ENCODE measurements at places on chromosomes 4 and X. TPM values are rescaled to one million over a fixed set of nuclear protein-coding genes. Genes with fewer than 3 reads are reported as not detected.

DNA sequence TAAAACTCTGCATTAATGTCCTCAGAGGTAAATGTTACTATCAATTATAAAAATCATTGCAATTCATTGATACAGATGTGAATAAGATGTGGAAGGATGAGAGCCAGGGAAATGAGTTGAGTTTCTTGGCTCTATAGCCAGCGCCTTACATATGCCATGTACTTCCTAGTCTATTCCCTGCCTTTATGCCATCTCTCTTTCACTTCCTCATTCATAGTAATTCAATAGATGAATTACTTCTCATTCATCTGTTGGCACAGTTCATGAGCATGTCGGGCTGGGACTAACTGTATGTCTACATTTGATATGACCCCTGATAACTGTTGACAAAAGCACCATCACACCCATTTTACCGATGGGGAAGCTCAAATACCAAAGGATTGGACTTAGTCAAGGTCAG, 55.7 kb downstream of the LNX1 start:
- no peak for DNase-seq

The TSPAN7 gene
- total RNA-seq, result 0.08 TPM

The TLL1 gene
- not detected for total RNA-seq

- no peak for DNase-seq
Measured at GRCh38 chrX:2910109-2910508, 19.0 kb downstream of the ARSD start.

DNA sequence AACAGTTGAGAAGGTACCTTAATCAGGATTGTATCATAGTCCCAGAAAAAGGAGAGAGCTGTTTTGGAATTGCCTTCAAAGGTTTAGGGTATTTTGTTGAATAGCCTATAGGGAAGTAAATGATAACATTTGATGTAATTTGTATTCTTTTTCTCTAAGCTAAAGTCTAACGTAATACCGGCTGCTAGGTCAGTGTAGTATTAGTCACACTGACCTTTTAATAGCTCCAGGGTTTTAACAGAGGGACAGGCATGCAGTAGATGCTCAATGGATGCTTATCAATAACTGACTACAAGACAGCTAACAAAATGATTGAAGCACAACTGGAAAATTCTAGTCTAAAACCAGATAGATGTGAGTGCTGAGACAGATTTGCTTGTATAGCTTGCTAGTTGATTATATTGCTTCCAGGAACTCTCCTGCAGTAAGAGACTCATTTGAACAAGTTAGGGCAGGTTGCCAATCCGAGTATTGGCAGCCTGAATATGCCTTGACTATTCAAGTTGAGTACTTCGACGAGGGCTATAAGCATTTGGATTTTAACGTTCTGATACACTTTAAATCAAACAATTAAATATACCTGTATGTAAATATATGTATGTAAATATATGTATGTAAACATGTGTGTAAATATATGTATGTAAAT, 16.5 kb upstream of the PNPLA4 start:
- DNase-seq, result no peak

GRCh38 chr4:145076469-145076855, 21.5 kb downstream of the ANAPC10 start:
- no peak for DNase-seq

DNA sequence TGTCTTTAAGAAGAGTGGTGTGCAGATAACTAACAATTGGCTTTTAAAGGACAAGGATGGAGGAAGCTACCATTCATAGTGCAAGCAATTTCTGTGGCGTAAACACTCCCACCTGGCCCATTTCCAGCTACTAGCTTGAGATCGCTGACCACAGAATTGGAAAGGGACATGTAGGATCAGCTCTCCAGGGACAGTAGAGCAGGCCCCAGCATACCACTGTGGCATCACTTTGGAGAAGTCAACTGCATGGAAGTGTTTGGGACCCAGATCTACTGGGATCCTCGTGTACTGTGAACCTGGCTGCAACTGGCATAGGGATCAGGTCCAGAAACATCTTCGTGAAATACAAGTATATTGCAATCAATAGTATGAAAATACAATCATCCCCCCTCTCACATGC, 515.0 kb downstream of the INPP4B start:
- DNase-seq, result no peak

- DNase-seq, result no peak
Measured at GRCh38 chrX:148728901-148729300, 228.5 kb downstream of the AFF2 start.

- no peak for DNase-seq
Measured at GRCh38 chr4:188414441-188414840, 275.2 kb downstream of the TRIML1 start.

DNA sequence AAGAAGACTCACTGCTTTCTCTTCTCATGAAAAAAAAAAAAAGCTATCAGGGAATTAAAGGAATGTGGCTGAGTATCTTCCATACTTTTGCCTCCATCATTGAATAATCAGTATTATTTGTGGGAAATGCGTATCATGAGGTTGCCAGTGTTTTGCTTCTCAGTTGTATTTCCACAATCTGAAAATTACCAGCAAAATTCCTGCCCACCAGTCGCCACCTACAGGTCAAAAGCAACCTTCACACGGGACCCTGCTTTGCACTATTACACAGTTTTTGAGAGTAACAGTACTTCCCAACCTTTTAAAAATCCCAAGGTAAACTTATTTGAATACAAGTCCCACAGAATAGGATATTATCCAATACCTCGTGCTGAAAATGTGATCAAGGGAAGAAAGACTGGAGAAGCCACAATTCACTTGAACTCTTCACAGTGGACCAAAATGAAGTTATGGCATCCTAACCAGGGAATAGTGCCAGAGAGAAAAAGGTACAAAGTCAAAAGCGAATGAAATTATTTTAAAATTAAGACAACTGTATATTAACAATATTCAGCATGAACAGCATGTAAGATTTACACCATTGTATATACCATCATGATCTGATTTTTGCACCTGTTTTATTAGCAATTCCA, 30.4 kb downstream of the PGRMC1 start:
- no peak for DNase-seq

GRCh38 chrX:115957862-115958490, 212.6 kb upstream of the AGTR2 start:
- no peak for DNase-seq

The NPFFR2 gene
- not detected for total RNA-seq

GRCh38 chr4:38856524-38857337, at the start of gene TLR6:
Gene TLR6 (minus strand): TSS chr4:38856817. CDS start chr4:38829473, 27,344 bp downstream.
- peak; percentile 47 for DNase-seq

DNA sequence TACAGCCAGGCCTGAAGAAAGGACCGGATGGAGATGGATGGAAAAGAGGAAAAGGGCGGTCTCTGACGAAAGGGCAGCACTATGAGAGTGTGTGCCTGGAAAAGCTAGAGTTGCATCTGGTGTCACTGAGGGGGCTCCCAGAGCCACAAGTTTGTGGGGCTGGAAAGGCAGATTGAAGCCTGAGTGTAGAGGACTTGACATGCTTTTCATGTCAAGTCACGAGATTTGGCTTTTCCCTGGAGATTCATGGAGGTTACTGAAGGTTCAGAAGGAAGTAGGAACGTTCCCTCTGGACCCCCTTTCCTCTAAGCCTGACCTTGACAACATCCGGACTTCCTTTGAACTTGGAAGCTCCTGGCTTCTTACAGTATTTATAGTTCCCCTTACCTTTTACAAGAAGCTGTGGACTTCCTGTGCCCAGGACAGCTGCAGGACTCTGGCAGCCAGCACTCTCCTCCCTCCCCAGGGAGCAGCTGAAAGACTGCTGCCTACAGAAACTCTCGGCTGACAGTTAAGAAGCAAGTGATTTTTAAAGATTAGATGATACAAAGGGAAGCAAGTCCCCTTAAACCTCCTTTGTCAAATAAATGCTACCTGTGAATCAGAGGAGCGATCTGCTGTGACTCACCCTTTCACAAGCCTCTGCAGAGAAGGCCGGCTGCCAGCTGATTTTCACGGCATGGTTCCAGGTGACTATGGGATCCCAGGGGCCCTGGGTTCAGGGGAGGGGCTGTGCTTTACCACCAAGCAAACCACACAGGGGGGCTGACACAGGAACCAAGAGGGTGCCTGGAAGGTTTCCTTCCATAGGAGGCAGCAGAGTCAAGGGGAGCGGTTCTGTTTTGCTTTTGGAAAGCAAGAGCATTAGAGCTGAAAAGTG, 72.9 kb upstream of the STIM2 start:
- DNase-seq, result no peak

DNA sequence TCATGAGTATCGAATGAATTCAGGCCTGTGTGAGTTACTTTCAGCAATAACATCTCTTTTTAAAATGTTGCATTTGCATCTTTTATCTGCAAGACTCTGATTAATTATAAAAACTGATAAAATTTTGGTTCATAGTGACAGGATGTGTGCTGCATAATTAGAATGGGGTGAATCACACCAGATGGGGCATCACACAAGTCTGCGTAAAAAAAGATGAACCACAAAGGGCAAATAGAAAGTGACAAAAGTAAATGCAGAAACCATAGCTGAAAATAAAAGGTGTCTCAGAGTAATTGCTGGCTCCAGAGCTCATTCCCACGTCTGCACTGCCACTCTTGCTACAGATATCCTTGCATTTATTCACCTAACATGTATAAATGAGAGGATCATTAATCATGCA, 131.1 kb downstream of the HS3ST1 start:
- DNase-seq, result no peak

DNA sequence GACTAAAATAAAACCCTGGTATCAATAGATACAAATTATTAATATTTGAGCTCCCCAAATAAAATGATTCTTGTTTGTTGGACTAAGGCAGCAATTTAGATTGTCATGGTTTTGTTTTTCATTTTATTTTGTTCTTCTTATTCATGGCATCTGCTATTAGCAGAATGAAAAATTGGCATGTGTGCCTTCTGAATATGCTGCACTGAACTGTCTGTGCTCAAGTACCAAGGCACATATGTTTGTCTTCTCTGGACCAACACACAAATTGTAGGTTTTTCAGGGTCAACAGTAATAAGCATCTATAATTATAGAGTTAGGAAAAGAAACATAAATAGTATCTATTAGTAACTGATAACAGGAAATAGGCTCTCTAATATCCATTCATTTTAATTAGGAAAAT, 121.1 kb downstream of the BANK1 start:
- DNase-seq, result no peak

The TMPRSS11F gene
- total RNA-seq, result not detected

The RPS6KA6 gene
- 5.9 TPM for total RNA-seq

- no peak for DNase-seq
Measured at GRCh38 chr4:94947681-94948108, 189.9 kb downstream of the BMPR1B start.

DNA sequence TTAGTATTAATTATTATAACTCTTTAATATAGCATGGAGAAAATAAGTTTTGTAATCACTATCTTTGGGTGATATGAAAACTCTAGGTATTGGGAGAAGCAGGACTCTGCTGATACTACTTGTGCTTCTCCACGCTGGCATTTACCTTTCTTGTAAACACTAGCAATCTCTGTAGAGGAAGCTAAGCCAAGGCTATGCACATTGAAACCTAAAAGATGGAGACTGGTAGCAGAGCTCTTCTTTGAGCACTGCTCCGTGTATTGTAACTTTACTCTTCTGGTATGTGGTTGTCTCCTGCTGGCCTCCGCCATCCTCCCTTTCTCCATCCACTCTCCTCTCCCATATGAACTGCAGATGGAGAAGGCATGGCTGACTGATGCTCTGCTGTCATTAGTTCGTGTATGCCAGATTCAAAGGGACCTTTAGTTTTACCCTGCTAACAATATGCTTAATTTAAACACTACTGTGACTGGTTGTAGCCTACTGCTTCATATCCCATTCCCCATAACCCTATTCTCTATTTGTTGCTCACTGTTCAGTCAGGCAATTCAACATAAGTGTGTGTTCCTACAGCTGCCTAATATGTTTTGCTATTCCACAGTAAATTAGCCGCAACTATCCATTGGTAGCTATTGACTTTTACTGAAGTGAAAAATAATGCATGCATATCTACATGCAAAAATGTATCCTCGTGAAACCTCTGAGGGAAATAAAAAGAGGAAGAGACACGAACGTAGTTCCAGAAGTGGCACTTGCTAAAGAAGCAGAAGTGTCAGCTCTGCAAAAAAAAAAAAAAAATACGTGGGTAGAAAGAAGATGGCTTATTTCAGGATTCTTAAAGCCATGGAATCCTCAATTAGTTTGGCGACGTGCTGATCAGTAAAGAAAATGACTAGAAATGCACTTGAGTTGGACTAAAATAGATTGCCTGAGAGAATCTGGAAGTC, 55.6 kb upstream of the CCSER1 start:
- no peak for DNase-seq

The EMD gene
- total RNA-seq, result 42.3 TPM

The TMEM35A gene
- not detected for total RNA-seq

The GUCY1A1 gene
- not detected for total RNA-seq

GRCh38 chrX:151679798-151680402, 15.4 kb upstream of the PRRG3 start:
- no peak for DNase-seq

- DNase-seq, result no peak
Measured at GRCh38 chrX:6826856-6827255, 291.9 kb upstream of the VCX3A start.

- DNase-seq, result no peak
Measured at GRCh38 chr4:171594293-171594692, 218.9 kb upstream of the GALNTL6 start.

GRCh38 chr4:93394545-93395081, 433.9 kb upstream of the ATOH1 start:
- no peak for DNase-seq

The CORIN gene
- not detected for total RNA-seq

The COX7B2 gene
- total RNA-seq, result not detected

GRCh38 chr4:165060938-165061337, 7.3 kb downstream of the TRIM75 start:
- no peak for DNase-seq

GRCh38 chr4:15757054-15757453, 21.1 kb upstream of the CD38 start:
- DNase-seq, result no peak

DNA sequence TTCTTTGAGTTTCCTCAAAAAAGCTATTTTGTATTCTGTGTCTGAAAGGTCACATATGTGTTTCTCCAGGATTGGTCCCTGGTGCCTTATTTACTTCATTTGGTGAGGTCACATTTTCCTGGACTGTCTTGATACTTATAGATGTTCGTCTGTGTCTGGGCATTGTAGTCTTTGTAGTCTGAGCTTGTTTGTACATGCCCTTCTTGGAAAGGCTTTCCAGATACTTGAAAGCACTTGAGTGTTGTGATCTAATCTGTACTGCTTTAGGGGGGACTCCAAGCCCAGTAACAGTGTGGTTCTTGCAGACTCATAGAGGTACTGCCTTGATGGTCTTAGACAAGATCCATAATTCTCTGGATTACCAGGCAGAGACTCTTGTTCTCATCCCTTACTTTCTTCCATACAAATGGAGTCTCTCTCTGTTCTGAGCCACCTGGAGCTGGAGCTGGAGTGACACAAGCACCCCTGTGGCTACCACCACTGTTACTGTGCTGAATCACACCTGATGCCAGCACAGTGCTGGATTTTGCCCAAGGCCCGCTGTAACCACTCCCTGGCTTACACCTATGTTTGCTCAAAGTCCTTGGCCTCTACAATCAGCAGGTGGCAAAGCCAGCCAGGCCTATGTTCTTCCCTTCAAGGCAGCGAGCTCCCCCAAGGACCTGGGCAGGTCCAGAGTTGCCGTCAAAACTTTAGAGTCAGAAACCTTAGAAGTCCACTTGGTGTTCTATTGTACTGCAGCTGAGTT, 72.3 kb upstream of the EFHC2 start:
- no peak for DNase-seq

Data from SJSA1 (cell line).